Stimulated activated CD4-positive, alpha-beta T cell treated with anti-CD3 and anti-CD28 coated beads, TNF-alpha, amount 100 ng/mL, for 1 hour (primary cell): ENCODE measurements at places on chromosomes 7 and 10.
A peak's percentile ranks its signal among the peaks of the same experiment; 100 is the strongest.

DNA sequence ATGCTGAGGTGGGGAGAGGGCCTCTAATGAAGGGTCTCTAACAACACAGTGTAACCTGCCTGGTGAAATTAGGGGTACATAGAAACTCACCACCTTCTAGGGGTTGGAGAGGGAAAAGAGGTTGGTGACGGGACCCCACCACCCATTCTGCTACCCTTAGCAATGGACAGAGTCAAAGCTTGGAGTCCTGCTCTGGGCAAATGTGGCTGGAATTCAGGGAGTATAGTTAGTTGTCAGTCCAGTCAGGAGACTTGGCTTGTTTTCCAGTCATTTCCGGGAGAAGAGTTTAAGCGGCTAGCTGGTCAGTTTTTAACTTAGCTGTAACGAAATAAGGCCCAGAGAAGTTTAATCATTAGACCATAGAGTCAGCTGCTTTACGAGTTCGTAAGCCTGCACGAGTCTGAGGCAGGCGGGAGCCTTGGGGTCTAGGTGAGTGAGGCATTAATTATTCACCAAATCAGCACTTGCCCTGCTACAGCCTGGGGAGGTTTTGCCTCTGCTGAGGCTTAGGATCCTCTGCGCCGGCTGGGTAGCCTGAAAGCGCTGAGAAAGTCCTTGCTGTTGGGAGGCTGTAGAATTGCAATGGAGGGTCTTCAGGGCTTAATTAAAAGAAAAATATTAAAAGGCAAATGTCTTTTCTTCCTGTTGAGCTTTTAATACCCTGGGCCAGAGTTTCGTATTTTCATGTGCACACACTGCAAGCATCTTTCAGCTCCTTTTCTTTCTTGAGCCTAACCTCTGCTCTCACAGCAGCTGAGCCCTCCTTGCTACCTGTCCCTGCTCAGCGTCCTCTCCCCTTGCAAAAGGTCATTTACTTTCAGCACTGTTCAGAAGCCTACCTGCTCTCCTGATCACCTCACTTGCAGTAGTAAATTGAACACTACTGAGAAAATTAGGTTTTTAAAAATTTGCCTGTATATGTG is 1.5 kb upstream of the LAMB1 start:
- no peak for DNase-seq

DNA sequence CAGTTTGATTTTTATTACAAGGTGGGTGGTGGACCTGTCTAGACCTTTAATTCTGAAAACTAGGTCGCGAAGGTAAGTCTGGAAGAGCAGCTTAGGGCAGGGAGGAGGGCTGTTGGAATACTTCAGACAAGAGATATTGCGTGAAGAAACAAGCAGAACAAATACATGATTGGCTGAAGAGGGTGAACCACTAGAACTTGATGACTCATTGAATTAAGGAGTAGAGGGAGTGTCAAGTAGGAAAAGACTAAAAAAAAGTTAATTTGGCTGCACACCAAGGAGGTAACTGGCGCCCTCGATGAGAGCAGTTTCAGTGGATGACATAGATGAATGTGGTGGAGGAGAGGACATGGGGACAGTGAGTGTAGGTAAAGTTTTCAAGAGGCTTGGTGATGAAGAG is 41.3 kb downstream of the WNT2 start:
- DNase-seq = no peak

GRCh38 chr10:32471232-32471631 is 25.3 kb downstream of the CCDC7 start:
- DNase-seq = no peak

DNA sequence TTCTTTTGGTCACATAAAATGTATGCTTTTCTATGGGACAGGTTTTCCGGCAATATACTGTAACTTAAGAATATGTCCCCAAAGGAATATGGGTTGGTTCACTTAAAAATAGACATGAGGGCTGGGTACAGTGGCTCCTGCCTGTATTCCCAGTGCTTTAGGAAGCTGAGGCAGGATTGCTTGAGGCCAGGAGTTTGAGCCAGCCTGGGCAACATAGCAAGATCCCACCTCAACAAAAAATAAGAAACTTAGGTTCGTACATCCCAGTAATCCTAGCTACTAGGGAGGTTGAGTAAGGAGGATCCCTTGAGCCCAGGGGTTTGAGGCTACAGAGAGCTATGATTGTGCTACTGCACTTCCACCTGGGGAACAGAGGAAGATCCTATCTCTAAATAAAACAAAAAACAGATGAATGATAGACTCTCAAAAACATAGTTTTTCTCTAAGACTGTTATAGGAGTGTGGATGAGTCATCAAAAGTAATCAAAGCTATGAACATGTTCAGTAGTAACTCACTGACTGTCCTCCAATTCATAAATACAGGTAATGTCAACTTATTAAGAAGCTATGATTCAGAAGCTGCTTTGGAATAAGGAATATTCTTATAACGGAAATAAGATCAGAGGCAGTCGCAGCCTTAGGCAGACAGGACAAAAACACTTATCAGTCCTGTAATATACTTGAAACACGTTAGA is 2.6 kb upstream of the SEC31B start:
- no peak for DNase-seq

- DNase-seq = peak; percentile 10
These were observed 2.3 kb downstream of the IGF2BP3 start for GRCh38 chr7:23467806-23468525.

GRCh38 chr10:63666836-63667383 is 145.7 kb downstream of the REEP3 start:
- no peak for DNase-seq

GRCh38 chr10:19245889-19246752 is 197.5 kb downstream of the MALRD1 start:
- DNase-seq = no peak

GRCh38 chr10:35236739-35237138 is 99.6 kb upstream of the CCNY start:
- DNase-seq = no peak

GRCh38 chr7:157792241-157793086 is 455.7 kb downstream of the DNAJB6 start:
- no peak for DNase-seq

DNA sequence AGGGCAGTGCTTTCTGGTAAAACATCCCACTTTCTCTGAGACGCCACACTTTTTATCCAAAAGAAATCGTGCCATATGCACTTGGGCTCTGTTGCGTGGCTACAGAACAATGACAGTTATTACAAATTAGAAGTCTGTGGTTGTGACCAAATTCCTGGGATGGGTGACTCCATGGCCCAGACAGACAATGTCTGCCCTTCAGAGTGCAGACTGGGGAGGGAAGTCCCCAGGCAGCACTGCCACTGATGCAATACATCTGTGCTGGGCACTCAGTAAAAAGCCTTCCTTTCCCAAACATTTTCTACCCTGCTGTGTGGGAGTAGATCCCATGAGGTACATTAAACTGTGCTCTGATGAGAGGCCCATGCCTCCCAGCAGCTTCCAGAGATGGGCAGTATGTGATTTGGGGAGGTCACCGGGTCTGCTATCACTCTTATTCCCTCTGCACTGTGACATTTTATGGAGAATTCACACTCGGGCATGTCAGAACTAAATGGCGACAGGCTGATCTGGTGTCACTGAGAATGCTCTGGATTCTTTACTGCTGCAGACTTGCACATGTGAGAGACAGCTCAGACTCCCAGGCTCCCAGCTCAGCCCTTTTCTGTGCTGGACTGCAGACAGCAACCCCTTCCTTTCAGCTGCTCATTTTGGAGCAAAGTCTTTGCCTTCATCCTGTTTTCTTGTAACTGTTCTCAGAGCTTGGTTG is 243.5 kb upstream of the ZNF32 start:
- no peak for DNase-seq

DNA sequence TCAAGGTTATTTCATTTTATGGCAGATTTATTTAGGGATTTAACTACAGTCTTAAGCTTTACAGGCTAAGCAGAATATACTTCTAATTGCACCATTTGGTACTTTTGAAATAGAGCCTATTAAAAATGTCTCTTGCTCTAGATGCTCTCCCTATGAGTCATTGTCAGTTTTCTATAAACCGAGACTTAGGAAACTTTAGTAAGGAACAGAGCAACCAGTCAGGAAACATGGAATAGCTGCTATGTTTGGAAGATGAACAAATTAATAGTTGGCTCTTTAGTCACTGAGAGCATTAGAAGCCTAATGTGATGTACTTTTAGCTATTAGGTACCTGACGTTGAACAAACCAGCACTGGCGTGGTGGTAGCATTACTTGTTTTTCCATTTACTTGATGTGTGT is 35.3 kb downstream of the INPP5F start:
- no peak for DNase-seq

DNA sequence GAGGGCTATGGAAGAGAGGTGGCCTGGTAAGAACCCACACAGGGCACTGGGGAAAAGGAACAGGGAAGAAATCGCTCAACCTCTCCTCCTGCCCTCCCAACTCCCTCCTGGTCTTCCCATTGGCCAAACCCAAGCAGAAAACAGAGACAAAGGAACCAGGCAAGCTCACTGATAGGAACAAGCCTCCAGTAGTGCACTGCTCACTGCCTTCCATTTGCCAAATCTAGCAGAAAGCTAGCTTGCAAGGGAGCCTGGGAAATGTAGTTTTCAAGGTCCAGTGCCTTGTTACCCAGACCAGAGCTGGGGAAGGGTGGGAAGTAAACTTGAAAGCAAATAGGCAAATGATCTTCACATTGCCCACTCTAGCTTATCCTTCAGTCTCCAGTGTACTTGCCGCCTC is 556.1 kb upstream of the AUTS2 start:
- DNase-seq = no peak

DNA sequence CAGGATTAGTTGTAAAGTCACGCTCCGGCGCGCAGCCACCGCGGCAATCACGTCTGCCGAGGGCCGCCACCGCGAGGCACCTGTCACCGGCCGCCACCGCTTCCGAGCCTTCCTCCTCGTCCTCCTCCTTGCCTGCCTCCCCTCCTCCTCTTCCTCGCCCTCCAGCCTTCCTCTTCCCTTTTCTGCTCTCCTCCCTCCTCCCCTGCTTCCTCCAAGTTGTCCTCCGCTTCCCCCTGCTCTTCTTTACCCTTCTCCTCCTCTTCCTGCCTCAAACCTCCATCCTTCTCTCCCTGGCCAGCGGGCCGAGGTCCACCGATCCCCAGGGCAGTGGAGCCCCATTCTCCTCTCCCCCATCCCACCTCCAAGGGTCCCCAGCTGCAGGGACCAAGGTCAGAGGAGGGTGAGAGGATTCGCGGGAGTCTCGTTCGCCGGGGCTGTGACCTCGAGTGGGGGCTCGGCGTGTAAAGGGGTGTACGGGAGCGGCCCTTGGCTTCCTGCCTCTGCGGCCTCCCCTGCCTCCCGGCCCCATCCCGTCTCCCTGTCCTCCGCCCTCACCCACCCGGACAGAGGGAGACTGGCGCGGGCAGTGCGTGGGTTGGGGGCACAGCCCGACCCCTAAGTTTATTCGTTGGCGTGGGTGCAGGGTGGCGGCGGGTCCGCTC is 89.5 kb upstream of the PAX2 start:
- DNase-seq = no peak

DNA sequence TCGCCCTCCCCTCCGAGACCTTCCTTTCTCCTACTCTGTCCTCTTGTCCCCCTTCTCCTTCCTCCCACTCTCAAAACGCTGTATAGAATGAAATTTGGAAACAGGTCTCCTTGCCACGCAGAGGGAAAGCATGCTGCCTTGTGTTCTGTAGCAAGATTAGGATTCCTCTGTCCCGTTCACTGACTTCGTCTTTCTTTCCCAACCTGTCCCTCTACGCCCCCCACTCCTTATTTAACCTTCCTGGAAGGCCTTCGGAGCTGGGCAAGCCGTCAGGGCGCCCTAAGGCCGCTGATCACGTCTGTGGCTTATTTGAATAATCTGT is 1.3 kb downstream of the HOXA9 start:
- DNase-seq = no peak

- no peak for DNase-seq
These were observed 29.6 kb downstream of the CASP7 start for GRCh38 chr10:113709221-113709838.

DNA sequence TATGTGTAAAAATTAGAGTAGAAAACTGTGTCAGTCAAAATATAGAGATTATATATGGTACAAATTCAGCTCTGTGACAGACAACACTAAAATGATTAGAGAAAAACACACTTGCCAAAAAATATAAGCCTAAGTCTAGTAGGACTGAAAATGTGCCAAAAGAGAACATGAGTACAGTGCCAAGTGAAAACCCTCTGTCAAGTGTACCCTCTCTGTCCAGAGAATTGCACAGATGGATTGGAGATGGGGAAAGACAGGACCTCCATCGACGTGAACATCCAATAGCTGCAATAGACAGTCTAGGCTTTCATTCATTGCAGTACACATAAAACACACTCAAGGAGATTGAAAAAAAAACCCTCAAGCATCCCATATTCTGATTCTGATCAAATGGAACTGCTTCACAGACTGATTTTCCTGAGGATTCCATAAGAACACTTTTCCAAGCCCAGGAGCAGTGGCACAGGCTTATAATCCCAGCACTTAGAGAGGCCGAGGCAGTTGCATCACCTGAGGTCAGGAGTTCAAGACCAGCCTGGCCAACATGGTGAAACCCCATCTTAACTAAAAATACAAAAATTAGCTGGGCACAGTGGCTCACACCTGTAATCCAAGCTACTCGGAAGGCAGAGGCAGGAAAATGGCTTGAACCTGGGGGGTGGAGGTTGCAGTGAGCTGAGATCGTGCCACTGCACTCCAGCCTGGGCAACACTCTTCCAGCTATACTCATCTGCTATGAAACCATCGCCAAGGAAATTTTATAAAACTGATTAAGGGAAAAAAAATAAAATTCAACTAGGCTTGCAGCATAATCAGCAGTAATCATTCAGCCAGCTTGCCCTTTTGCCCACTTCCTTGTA is 110.0 kb upstream of the TRIM24 start:
- no peak for DNase-seq

DNA sequence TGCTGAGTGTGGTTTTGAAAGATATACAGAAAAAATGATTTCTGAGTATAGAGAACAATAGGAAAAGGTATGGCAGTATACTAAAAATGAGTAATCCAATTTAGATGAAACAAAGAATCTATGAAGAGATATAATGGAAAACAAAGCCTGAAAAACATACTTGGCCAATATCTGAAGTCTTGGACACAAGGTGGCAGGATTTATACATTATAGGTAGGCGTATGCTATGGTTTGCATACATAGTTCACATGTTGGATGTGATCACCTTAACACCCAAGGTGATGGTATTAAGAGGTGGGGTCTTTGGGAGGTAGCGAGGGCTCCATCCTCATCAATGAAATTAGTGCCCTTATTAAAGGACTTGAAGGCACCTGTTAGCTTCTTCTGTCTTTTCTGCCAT is 34.5 kb upstream of the BPGM start:
- no peak for DNase-seq

- no peak for DNase-seq
These were observed 238.7 kb downstream of the SEC23IP start for GRCh38 chr10:120131183-120131582.

DNA sequence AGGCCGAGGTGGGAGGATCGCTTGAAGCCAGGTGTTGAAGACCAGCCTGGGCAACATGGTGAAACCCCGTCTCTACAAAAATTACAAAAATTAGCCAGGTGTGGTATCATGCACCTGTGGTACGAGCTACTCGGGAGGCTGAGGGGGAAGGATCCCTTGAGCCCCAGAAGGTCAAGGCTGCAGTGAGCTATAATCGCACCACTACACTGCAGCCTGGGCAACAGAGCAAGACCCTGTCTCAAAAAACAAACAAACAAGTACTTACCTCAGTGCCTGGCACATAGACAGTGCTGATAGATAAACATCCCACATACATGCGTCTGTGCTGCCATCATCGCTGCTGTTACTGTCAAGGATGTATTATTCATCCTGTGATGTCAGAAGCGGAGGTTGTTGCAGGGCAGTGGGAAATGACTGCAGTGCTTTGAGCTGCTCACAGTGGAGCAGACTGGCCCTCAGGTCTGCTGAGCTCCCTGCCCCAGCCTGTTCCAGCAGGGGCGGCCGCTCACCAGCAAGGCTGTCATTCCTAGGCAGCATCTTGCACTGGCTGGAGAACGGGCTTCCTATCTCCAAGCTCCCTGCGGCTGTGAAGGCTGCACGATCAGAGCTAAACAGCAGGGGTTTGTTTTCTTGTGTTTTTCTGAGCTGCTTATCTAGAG is 18.6 kb downstream of the FOXK1 start:
- DNase-seq = no peak
